Natural killer cell (primary cell): ENCODE measurements at places on chromosomes 5 and 9. TPM values are rescaled to one million over a fixed set of nuclear protein-coding genes. Genes with fewer than 3 reads are reported as not detected.

Gene GPR21
- total RNA-seq: not detected

Gene PCYOX1L
- 16.8 TPM for total RNA-seq

Gene ZMAT2
- 50.4 TPM for total RNA-seq

Gene ANKHD1
- total RNA-seq: 230 TPM

Gene SLC36A3
- total RNA-seq: not detected

Gene SKP2
- total RNA-seq: 12.0 TPM

Gene ORM2
- not detected for total RNA-seq

- no peaks in the 10 kb centered on the region for H3K36me3 ChIP-seq
- no peak overlapping the region for H3K27ac ChIP-seq
- no peak for DNase-seq
- no peaks in the 10 kb centered on the region for H3K4me1 ChIP-seq
- H3K27me3 ChIP-seq: no peaks in the 10 kb centered on the region
- no peak overlapping the region for H3K4me3 ChIP-seq
Measured at GRCh38 chr5:66222455-66222854, 78.4 kb downstream of the SREK1 start.

DNA sequence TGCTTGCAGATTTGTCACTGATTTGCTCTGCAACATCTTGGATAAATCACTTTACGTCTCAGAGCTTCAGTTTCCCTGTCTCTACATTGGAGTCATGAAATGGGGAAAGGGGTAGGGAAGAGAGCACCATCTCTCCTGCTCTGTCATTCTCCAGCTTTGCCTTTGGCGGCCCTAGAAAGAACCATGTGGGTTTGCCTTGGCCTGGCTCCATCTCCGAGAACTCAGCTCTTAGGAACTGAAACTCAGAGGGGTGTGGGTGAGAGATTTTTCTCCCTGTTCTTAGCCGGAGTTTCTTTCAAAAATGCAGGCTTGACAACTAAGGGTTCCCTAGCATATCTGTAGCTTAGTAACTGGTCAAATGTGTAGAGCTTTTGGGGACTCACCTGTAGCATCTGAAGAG, 123.5 kb downstream of the SMARCA2 start:
- no peaks in the 10 kb centered on the region for H3K4me1 ChIP-seq
- H3K4me3 ChIP-seq: no peak overlapping the region
- DNase-seq: no peak
- no peaks in the 10 kb centered on the region for H3K27me3 ChIP-seq
- peaks cover 26% of the 10 kb centered on the region for H3K36me3 ChIP-seq
- no peak overlapping the region for H3K27ac ChIP-seq

DNA sequence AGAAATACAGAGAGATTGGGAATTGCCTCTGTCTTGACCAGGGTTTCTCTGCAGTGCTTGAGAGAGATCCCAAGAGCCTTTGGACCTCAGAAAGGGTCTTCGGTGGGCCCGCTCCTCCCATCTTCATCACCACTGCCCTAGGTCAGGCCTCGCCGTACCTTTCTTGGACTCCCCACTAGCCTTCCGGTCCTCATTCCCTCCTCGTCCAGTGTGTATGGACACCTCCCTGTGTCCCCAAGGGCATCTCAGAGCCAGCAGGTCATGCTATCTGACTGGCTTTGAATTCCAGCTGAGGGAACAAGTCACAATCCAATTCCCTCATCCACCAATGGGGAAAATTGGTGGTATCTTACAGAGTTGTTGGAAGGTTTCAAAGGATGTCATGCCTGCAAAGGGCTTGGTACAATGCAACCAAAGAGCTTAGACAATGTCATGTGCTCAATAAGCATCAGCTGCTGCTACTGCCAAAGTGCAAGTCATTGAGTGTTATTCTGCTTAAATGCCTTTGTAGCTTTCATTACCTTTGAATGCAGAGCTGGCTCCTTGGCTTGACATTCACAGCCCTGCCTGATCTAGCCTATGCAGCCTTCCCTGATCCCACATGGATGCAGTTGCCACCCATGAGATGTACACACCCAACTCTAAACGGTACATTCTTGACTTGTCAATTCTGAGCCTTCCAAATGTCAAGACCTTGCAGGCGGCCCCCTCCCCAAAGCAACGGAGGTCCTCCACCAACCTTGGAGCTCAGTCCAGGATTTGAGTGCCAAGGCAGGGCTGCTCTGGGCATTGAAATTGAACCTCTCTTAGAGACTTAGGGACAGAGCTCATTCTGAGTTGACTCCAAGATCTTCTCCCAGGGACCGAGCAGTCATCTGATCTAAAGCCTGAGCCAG, 58.0 kb downstream of the HRH2 start:
- no peaks in the 10 kb centered on the region for H3K27me3 ChIP-seq
- DNase-seq: no peak
- H3K27ac ChIP-seq: no peak overlapping the region
- H3K36me3 ChIP-seq: no peaks in the 10 kb centered on the region
- H3K4me3 ChIP-seq: no peak overlapping the region

- no peak overlapping the region for H3K4me3 ChIP-seq
- H3K4me1 ChIP-seq: no peaks in the 10 kb centered on the region
- H3K27ac ChIP-seq: no peak overlapping the region
- no peak for DNase-seq
- H3K27me3 ChIP-seq: no peaks in the 10 kb centered on the region
- H3K36me3 ChIP-seq: no peaks in the 10 kb centered on the region
Measured at GRCh38 chr9:119458068-119458467, 88.8 kb upstream of the BRINP1 start.

GRCh38 chr5:60092671-60093422, 199.3 kb upstream of the PDE4D start:
- H3K4me3 ChIP-seq: no peak overlapping the region
- DNase-seq: no peak
- H3K4me1 ChIP-seq: no peaks in the 10 kb centered on the region
- no peak overlapping the region for H3K27ac ChIP-seq

DNA sequence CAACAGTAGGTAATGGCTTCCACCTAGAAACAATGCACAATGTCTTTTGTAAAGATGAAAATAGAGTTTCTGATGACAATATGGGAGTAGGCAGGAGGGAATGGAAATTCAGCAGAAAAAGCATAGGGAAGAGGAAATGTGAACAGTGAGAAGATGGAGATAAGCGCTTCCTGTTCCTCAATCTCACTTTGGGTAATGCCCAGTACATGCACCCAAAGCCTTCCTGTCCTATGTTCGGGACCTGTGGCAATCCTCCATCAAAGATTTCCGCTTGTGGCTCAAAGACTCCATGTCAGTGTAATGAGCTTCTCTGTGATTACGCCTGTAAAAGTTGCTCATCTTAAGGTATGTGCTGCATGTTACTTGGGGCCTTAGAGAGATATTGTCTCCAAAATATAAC, 2.7 kb downstream of the UGT3A1 start:
- H3K4me3 ChIP-seq: no peak overlapping the region
- DNase-seq: no peak
- no peaks in the 10 kb centered on the region for H3K27me3 ChIP-seq

- H3K4me1 ChIP-seq: no peaks in the 10 kb centered on the region
- DNase-seq: no peak
- H3K4me3 ChIP-seq: no peak overlapping the region
- H3K36me3 ChIP-seq: no peaks in the 10 kb centered on the region
- H3K27me3 ChIP-seq: no peaks in the 10 kb centered on the region
Measured at GRCh38 chr5:169128679-169129078, 172.3 kb downstream of the SLIT3 start.

DNA sequence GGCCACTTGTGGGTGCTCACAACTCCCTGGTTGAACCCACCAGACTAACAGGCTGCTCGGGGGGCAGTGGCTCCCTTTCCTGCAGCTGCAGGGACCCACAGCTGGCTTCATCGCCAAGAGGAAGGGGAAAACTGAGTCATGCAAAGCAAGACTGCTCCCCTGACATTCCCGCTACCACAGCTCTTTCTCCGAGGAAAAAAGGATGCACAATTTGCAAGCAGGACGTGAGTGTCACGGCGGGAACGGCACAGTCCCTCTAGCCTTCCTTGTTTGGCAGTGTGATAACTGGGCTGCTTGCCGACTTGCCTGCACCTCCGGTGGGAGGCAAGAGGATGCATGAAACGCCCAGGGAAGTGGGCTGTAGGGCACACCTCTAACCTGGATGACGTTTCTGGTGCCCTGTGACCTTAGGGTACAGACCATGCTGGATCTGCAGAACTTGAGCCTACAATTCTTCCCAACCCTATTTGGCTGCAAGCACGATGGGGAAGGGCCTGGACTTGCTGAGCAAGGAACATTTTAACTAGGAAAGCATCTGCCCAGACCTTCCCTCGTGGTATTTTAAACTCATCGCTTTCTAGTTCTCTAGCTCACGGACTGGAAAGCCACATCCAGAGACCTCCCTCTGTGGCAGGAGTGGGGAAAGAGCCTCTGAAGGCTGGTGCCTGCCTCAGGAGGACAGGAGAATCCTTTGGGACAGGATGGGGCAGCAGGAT, 7.8 kb downstream of the SH3PXD2B start:
- H3K4me3 ChIP-seq: no peak overlapping the region
- peaks cover 9% of the 10 kb centered on the region for H3K4me1 ChIP-seq
- no peak for DNase-seq

DNA sequence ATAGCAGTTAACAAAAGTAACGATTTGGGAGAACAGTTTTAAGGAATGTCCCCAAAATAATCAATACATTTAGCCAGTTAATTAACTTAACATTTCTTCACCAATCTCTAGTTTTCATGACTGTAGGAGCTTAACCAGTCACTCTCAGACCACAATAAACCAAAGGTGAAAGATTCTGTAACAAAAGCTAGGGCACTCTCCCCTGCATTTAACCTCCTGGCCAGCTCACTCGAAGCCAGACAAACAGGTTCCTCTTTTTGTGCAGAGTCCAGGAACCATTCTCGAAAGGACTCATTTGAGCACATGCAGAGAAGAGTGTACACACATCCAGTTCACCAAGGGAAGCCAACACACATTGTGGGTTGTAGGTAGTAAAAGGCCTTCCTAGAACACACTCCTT, 6.5 kb downstream of the IL7R start:
- H3K4me1 ChIP-seq: no peaks in the 10 kb centered on the region
- no peak overlapping the region for H3K27ac ChIP-seq
- peak overlapping the region; percentile 2 for H3K4me3 ChIP-seq
- H3K36me3 ChIP-seq: peaks cover 35% of the 10 kb centered on the region
